ENCODE measurements at places on chromosomes 16 and 17. TPM values are rescaled to one million over a fixed set of nuclear protein-coding genes. Genes with fewer than 3 reads are reported as not detected.

GRCh38 chr17:80817321-80817845 lies 174.3 kb upstream of the CHMP6 start:
- DNase-seq: no peak

MSRB1 gene
- 30.1 TPM for total RNA-seq

DNA sequence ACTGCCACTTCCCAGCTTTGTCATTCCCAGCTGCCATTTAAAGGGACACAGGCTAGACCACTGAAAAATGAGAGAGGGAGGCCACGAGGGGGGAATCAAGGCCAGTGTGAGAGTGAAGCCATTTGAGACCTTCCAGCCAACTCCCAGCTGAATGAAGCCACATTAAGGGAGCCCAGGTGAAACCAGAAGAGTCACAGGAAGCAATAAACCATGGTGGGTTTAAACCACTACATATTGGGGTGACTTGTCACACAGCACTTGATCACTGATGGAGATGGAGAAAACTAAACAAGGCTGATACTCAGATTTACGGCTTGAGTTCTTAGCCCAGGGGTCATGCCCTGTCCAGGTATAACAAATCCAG lies 2.8 kb upstream of the NUBP1 start:
- DNase-seq: no peak

DHRS7C gene
- total RNA-seq: 23.6 TPM

DNA sequence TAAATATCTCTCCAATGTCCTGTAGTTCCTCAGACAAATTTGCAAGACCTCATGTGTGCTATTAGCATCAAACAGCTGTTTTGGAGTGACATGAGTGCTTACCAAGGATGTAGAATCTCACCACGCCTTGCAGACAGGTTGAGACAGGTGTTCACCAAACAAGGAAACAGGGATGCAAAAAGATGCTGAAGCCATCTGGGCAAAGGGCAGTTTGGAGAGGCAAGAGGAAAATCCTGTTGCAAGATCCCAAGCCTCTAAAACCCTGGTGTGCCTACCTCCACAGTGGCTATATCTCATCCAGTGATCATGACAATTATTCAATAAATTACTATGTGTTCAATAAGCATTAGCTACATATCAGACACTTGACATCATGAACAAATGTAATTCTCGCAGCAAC lies 373.7 kb downstream of the SOX9 start:
- DNase-seq: no peak

Data from heart right ventricle (tissue), 16 donors.